ENCODE measurements at places on chromosomes 11 and 22.
A peak's percentile ranks its signal among the peaks of the same experiment; 100 is the strongest.

DNA sequence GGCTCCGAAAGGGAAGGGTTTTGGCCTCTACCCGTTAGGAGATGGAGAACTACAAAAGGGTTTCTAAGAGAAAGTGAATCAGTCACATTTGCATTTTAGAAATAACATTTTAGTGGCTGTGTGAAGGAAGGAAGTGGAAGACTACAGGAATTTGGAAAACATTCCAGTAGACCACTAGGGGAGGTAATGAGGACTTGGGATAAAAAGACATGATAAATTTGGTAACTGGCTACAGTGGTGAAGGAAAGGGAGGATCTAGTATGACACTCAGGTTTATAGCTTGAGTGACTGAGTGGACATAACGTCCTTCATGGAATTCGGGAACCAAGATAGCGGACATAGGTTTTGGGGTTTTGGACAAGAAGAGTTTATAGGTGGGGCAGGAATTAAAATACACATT is 7.0 kb upstream of the RRM1 start:
- DNase-seq, result no peak

DNA sequence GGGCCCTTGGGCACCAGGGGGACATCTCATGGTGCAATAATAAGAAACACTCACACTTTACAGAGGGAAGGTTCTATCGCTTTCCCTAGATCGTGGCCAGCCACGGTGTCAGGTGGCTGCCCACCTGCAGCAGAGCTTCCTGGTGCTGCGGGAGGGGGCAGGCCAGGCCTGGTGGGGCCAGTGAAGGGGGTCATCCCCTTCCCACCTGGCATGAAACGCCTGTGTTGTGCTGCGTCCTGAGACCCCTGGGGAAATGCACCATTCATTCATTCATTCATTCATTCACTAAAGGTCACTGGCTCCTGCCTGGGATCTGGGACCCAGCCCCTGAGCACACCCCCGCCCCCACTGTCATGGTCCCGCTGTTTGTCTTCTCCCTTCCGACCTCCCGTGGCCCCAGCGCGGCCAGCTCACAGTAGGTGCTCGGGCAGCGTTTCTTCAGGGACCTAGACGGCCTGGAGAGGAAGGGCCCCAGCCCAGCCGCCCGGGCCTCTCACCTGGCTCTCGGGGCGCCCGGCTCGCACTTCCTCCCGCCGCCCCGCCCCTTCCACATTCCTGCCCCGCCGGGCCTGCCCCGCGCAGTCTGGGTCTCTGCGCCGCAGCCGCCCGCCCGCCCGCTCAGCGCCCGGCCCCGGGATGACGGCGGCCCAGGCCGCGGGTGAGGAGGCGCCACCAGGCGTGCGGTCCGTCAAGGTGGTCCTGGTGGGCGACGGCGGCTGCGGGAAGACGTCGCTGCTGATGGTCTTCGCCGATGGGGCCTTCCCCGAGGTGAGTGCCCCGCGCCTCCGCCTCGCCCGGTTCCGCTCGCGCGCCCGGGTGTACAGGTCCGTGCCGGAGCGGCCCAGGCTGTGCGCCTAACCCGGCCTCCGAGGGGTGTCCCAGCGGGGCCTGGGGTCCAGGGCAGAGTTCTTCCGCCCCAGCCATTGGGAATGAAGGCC is at the start of gene RHOD:
Gene RHOD (plus strand): TSS at position 581 of the 938 bp plus-strand sequence. CDS start 56 bp downstream, at position 637.
- DNase-seq, result no peak

DNA sequence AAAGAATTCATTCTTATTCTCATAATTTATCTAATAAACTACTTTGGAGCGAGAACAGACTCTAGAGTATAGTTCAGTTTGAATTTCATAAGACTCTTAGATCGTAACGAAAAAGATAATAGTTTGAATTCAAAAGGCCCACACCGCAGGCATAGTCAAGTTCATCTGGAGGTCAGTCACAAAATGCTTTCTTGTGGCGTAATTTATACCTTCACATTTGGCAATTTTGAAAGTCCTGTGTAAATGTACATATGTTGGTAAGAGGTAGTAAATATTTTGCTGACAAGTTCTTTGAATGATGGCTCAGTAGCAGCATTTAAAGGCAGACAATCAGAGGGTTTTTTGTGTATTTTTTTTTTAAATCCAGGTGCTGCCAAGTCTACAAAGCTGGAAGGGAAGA is 88.1 kb downstream of the TEAD1 start:
- no peak for DNase-seq

- DNase-seq, result no peak
Observed at GRCh38 chr11:8531312-8531711, 62.7 kb downstream of the STK33 start.

GRCh38 chr11:75534259-75535069 is 8.7 kb upstream of the GDPD5 start:
- no peak for DNase-seq

- DNase-seq, result peak; percentile 50
Observed at GRCh38 chr11:74388678-74389327, 9.4 kb downstream of the PGM2L1 start.

DNA sequence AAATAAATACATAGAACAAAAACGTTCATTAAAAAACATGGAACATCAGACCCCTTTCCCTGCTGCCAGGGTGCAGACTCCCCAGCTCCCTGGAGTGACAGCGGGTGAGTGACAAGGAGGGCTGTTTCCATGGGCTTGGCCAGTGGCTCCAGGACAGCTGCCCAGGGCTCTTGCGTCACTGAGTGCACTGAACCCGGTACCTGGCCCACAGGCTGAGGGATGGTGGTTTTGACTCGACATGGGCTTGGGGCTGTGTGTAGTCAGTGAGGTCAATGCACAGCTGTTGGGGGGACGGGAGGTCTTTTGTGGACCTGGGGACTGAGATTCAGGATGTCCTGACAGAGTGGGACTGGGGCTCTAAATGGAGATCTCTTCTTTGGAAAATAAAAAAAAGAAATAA is 142.1 kb upstream of the B3GAT1 start:
- DNase-seq, result no peak

DNA sequence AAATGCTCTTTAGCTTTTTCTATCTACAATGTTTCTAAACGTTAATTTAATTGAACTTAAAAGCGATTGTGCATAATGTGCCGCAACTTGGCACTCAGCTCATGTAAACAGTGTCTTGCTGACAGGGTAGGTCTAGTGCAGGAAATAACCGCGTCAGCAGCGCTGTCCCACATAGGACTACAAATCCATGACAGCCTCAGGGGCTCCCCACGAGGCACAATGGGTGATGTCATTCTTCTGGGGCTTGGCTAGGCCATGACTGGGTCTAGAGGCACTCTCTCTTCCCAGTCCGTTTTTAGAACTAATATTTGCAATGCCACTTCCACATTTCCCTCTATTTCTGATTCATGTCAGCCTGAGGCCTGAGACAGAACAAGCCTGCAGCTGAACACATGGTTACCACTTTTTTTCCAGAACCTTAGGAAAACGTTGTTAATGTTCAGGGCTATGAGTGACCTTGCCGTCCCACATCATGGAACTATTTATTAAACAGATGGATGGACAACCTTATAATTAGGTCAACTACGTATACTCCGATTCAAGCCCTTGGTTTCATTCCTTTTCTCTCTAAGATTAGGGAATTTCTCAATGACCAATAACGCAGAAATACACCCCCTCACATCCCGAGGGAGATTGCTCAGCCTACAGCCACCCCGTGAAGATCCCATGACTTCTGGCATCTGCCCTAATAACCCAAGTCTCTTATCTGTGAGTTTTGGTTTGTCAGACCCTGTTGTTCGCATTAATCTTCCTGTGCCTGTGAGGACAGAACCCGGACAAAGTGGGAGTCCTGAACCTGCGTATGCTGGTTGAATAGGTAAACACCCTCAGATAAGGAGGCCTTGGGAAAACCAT is 19.4 kb upstream of the SNX32 start:
- DNase-seq, result no peak

- DNase-seq, result no peak
Observed at GRCh38 chr11:92711926-92712325, 257.5 kb upstream of the MTNR1B start.

DNA sequence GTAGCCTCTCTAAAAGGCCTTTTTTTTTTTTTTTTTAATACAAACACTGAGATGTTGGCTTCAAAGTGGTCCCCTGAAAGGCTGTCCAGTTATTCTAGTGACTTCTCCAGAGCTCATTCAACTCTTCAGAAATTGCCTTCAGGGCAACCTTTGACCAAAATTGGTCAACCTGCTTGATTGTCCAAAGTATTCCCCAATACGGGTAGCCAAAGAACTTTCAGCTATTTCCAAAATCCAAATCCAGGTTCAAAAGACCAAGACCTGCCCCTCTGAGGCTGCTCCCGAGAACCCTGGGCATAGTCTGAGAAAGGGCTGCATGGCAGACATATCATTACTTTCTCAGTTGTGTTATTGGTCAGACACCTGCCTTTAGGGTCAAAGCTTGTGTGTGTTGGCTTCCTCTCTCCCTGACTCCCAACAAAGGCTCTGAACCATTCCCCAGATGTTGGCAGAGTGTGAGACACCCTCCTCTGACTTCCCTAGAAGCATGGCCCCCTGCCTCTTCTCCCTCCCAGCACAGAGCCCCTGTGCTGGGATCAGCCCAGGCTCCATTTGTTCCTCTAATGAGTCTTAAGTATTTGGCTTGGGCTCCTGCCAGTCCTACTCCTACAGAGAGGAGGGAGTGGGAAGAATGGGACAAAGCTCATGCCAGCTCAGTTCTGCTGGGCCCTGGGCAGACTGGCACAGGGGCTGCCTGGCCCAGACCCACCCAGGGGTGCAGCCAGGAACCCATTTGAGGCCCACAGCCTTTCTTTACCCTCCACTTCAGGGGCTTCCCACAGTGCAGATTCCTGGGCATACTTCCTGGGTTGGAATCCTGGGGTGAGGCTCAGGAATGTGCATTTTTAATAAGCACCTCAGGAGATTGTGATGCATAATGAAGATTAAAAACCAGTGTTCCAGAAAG is 30.3 kb downstream of the TNKS1BP1 start:
- no peak for DNase-seq

DNA sequence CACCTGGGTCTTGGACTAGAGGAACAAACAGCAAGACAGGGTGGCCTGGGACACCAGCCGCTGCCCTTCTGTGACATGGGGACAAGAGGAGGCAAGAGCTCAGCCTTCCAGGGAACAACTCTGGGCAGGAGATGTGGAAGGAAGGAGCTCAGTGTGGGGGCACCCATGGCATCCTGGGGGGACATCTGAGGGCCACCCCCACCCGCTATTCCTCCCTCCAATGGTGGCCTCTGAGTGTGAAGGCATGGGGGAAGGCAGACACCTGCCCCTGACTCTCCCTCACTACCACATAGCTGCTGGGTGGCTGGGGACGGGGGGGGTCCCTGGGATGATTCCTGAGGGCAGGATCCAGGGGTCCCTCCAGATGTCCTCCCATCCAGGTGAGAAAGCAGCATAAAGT is 4.5 kb downstream of the APOBEC3B start:
- no peak for DNase-seq

- DNase-seq, result no peak
Observed at GRCh38 chr11:123253911-123254310, 58.9 kb upstream of the CLMP start.

- DNase-seq, result no peak
Observed at GRCh38 chr11:22859756-22860155, 518 bp downstream of the CCDC179 start.

DNA sequence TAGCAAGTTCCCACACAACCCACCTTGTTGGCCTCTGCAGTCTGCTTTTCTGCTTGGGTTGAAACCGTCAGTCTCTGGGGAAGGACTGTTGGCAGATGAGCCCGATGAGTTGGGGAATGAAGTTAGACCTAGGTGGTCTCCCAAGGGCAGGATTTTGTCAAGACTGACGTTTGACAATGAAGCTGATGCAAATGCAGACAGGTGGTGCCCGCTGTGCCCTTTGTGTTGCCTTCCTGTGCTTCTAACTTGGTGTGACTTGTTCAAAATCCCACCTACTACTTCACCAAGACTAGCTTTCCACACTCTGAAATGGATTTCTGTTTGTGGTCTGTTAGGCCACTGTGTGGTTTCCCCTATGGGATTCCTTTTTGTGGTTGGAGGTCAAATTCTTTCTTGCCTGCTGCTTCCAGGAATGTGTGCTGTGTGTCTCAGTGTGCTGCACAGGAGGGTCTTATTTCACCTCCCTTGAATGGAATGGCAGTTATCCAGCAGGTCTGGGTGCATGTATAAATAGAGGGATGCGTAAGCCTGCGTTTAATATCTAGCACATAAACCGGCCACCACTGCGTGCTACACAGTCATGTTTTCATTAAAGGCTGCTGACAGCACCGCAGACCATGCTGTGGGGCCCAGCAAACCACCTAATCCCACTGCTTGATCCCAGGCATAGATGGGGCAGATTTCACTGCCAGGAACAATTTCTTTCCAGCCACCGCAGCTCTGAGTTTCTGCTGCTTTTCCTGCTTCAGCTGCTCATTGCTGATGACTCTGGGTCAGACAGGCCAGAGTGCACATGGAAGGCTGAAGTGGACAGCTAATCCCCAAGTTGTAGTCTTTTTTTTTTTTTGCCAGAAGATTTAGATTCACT is 44.8 kb downstream of the ADAMTS8 start:
- no peak for DNase-seq

- no peak for DNase-seq
Observed at GRCh38 chr11:119115484-119116234, 5.7 kb upstream of the HINFP start.

DNA sequence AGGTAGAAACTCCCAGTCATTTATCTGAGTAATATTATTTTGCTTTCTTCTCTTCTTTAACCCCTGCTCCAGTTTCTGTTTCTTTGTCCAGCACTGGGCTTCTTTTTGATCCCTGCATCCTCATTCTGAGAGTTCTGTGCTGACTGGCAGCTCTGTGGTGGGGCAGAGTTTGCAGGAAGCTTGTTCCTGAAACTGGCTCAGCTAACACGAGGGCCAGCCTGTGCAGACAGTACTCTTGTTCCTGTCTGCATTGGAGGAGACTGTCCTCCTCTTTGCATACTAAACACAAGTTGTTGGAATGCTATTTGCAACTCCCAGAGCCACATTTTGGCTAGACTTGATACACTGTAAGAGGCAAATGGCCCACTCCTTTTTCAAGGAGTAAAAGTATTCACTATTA is 93.1 kb upstream of the HORMAD2 start:
- no peak for DNase-seq
